ENCODE measurements at places on chromosomes 13 and 19.

GRCh38 chr13:113192279-113192678, 16.2 kb downstream of the PCID2 start:
- DNase-seq, result peak; percentile 34

- no peak for DNase-seq
Observed at GRCh38 chr19:16585808-16586476, 13.7 kb upstream of the SLC35E1 start.

GRCh38 chr19:28727480-28728159, 485.3 kb downstream of the UQCRFS1 start:
- peak; percentile 14 for DNase-seq

DNA sequence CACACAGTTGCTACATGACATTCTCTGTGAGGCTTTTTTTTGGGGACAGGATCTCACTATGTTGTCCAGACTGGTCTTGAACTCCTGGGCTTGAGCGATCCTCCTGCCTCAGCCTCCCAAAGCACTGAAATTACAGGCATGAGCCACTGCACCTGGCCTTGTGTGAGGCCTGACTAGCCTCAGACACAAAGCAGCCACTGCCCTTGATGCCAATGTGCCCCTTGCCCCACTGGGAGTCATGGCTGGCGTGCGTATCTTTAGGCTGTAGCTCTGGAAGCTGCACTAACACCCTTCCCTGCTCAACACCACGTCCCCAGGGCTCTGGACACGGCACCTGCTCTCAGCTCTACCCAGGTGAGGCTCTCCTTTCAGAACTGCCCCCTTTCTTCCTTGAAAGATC, 14.5 kb upstream of the KPTN start:
- no peak for DNase-seq

DNA sequence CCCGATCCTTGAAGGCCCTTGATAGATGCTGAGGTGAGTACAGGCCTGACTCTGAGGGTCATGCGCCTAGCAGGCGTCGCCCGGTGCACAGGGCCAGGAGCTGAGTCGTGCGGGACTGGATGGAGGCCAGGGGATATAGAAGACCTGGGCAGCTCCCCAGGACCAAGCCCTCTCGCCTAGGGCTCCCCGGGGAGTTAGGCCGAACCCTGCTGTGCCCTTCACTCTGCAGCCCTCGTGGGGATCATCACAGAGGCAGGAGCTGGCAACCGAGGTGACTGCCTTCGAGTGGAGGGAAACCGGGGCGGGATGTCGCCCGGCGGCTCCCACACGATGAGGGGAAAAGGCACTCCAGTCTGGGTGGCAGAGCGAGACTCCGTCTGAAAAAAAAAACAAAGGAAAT, 11.7 kb downstream of the CSNK1G2 start:
- no peak for DNase-seq

- no peak for DNase-seq
Observed at GRCh38 chr19:38318660-38319059, 985 bp upstream of the KCNK6 start.

- DNase-seq, result no peak
Observed at GRCh38 chr13:30049692-30050091, 199.3 kb upstream of the UBL3 start.

DNA sequence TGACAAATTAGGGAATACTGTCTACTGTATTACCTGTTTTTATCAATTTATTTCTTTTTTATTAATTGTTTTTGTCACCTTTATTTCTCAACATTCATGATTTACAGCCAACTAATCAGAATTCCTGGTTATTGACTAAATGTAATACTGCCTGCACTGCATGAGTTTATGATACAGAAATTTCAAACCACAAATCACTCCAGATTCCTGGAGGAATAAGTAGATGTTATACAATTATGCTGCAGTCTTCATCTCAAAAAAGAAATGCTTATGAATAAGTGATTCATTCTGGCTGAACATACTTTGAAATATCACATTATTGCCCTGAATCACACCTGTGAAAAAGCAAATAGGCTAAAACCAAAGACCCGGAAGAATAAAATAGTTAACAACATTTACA, 249.7 kb downstream of the DACH1 start:
- DNase-seq, result no peak

DNA sequence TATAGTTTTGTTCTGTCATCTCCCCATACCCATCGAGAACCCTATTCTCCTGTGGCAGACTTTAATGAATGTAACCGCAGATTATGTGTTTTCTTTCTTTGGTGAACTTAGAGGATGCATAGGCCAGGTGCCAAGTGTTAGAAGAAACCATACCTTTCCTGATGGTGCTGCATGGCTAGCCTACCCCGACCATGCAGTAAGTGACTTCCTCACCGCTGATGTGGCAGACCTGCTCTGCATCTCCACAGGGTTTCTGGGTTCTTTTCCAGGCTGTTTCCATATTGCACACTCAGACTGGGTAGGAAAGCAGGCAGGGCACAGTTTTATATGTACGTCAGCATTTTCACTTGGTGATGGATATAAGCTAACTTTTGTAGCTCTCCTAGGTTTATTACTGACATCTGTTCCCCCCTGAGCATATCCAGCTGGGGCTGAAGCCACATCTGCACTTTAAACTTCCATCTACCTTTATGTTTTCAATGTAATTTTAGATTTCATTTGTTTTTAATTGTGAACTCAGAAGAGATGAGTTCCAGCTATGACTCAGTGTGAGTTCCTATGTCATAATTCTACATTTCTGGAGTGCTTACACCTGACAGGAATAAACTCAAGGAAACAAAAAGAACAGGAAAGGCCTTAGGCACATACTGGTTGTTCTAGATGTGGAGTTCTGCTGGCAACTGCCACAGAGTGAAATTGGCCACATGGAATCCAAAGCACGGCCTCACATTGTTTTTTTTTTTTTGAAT, 42.3 kb downstream of the LRCH1 start:
- DNase-seq, result peak; percentile 58

GRCh38 chr19:29450812-29451211, 75.0 kb upstream of the VSTM2B start:
- DNase-seq, result no peak

- no peak for DNase-seq
Observed at GRCh38 chr13:111955412-111956065, 111.4 kb upstream of the SOX1 start.

DNA sequence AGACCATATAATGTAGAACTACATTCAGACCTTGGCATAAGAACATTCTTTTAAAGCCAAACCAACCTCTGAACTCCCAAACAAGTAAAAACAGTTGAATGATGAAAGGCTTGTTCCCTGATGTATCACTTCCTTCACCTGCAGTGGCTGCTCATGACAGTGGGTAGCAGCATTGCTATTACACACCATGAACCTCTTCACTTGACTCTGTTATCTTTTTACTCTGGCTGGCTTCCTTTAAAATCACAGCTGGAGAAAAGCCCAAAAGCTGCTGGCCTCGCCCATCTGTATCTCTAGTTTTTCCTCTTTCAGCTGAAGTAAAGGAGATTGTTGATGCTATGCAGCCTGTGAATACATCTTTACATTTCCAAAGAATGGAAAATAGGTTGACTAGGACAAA, 22.6 kb downstream of the THSD1 start:
- no peak for DNase-seq

DNA sequence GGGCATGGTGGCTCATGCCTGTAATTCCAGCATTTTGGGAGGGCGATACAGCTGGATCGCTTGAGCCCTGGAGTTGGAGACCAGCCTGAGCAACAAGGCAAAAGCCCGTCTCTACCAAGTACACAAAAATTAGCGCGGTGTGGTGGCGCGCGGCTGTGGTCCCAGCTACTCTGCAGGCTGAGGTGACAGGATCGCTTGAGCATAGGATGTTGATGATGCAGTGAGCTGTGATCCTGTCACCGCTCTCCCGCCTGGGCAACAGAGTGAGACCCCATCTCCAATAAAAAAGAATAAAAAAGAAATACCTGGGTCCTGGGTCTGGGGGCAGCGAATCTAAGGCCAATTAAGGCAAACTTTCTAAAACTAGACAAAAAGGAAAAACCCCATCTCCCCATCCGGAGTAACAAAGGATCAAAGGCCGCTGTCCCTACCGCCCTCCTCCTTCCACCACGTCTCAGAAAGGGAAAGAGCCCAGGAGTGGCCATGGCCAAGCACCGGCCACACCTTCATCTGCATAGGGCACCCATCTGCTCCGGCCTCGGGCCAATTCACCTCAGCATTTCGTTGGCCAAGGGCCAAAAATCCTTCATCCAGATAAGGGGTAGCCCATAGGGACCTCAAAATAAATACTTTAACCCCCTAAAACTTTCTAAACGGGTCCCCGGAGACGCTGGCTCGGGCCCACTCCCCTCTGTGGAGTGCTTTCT, 851 bp downstream of the ZNF320 start:
- peak; percentile 45 for DNase-seq

DNA sequence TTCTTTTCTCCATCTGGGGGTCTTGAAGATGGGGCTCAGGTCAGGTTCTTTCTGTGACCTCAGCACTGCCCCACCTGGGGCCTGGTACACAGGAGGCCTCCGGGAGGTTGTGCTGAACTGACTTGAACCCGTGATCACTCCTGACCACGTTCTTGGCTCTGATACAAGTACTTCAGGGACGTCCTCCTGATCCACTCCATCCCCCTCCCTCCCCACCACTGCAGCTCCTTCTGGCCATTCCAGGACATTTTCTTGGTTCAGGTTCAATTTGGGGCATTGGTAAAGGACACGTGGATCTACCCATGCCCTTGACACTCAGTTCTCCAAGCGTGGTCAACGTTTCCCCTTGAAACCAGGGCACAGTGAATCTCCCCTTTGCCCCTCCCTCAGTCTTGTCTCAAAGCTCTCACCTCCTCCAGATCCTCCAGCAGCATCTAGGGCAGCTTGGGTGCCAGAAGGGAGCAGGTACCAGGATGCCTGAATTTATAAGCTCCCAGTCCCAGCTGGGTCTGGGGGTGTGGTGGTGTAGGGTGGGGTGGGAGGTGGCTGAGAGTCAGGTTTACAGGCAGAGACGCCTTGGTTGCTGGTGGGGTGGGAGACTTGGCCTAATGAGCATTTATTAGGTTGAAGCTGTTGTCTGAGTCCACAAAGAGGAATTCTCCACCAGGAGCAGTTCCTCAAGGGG, at the start of gene KLK15:
KLK15 (minus strand) TSS at position 458 of the 685 bp plus-strand sequence. CDS start 2,082 bp downstream, outside the sequence.
- no peak for DNase-seq

- DNase-seq, result no peak
Observed at GRCh38 chr13:84487752-84488151, 605.5 kb upstream of the SLITRK1 start.

DNA sequence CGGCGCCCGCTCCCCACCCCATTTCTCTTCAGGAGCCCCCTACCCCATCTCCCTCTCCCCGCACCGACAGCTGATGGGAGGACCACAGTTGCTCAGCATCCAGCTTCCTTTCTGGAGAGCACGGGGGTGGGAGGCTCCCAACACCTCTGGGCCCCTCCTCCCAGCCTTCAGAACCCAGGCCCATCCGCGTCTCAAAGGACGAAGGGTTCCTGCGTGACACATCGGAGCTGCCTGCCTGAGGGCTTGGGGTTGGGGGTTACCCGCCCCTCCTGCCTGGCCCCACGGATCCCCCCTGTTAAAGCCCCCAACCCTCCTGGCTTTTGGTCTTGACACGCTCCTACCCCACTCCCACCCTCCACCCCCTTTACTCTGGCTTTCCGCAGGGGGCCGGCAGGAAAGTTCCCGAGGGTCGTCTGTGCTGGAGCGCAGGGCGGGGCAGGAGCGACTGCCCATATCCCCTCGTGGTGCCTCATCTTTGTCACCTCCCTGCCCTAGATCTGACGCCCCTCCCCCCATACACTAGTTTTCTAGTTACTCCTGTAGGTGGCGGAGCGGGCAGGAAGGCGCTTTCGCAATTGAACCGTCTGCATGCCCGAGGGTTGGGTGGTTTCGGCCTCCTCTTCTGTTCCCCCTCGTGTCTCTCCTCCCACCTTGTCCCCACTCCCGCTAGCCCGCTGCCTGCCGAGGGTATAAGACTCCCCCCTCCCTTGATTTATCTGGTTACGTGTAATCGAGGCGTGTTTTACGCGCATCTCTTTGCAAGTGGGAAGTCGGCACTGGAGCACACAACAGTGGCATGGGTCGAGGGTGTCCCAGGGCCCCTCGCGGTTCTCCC, 924 bp downstream of the TRAPPC5 start:
- DNase-seq, result peak; percentile 74

DNA sequence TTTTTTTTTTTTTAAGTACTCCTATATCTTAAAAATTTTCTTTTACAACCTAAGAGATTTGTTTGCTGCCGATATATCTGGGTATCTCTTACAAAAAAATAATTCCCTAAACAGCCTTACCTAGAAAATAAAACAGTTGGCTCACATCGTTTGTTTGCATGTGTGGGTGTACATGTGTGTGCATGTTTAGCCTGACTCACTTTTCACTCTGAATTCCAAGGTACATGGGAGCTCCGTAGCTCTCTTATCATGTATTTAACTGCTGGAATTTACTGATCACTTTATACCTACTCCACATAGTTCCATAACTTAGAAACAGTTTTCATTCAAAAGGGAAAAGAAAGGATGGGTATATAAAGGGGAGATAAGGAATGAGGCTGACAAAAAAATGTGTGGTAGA, 616.5 kb downstream of the GPC6 start:
- no peak for DNase-seq

GRCh38 chr13:47299304-47299703, 402.5 kb upstream of the HTR2A start:
- DNase-seq, result no peak

DNA sequence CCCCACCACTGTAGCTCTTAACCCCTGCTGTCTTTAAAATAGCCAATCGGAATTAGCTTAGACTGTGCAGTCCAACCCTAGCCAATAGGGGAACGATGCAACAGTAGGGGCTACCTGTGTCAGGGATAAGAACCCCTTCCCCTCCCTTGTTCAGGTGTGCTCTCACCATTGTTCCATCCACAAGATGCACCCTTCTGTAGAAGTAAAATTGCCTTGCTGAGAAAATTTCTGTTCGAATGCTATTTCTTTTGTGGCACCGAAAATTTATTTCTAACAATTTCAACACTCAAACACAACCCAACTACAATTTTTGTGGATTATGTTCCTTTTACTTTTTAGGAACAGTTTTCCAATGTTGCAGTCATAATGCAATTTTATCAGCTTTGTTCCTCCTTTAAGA, 3.6 kb upstream of the ZNF583 start:
- no peak for DNase-seq

DNA sequence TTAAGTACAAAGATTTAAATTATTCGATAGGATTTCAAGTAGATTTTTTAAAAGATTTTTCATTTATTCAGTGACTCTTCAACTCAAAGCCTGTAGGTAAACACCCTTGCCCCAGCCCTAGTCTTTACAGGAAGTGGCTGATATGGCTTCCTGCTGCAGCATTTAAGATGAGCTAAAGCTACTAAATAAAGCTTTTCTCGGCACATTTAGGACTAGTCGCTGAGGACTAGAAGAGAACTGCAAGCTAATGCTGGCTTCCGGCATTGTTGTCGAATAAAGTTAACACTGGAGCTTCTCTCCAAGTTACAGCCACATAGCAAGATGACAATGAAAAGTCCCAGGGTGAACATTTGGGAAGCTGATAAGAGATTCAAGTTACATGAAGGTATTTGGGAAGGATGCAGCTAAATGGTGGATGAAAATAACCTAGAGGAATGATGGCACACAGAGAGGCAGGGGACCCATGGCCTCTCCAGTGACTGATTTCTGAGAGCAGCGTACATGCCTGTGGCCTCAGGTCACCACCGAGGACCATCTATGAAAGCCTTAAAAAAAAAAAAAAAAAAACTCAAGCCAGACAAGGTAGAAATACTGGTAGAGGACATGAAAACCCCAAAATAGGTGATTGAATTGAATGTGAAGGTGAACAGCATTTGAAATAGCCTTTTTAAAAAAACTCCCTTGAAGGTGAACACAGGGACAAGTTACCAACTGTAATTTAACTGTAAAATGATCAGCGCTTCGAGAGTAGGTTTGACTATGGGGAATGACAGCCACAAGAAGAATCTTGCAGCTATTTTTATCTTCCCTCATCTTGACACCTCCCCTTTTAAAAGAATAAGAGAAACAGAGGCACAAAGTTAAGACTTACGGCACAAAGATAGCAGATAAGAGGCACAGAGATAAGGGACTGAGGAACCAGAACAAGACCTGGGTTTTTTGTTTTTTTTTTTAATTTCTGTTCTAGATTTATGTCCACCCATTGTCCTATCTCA, 155.4 kb downstream of the DCT start:
- DNase-seq, result no peak

All from foreskin fibroblast (primary cell).